ENCODE measurements at places on chromosomes 13 and 19. TPM values are rescaled to one million over a fixed set of nuclear protein-coding genes. Genes with fewer than 3 reads are reported as not detected.

Gene MYO1F
- 7.7 TPM for polyA plus RNA-seq

Gene BCL3
- 93.0 TPM for polyA plus RNA-seq

Gene ZNF134
- polyA plus RNA-seq = 17.6 TPM

DNA sequence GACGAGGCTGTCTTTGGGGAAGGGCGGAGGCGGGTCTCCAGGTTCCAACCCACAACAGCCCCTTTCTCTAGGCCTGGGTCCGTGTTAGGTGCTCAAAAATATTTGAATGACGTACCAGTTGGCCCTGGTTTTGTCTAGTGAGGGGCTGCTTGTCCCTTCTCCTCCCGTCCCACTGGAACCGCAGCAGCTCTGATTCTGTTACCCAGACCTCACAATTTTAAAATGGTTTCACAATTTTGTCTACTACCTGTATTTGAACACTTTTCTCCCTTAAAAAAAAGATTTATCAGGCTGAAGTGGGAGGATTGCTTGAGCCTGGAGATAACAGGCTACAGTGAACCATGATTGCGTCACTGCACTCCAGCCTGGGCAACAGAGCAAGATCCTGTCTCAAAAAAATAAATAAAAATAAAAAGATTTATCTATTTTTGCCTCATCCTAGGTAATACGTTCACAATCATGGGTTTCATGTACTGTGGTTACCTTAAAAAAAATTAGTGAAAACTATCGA, 1.3 kb upstream of the IRF2BP1 start:
- DNase-seq = no peak

DNA sequence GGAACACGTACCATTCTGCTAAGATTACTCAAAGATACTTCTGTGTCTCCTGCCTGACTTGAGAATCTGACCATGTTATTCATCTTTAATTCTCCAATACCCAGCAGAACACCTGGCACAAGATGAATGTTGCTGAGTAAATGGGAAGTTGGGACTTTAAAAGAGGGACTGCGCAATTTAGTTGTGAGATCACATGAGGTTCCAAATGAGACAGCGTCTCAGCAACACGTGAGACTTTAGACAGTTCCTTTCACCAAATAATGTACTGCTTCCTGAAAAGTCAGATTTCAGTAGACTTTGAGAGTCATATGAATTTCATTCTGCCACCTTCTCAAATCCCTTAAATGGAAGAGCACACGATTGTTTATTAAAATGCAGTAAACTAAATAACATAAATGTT, 36.7 kb downstream of the DOCK9 start:
- DNase-seq = no peak
